ENCODE measurements at places on chromosomes 7 and 10.
A peak's percentile ranks its signal among the peaks of the same experiment; 100 is the strongest.

- DNase-seq, result no peak
Measured at GRCh38 chr10:90180886-90181691, 479.7 kb downstream of the KIF20B start.

GRCh38 chr10:66804962-66805361 lies 120.9 kb upstream of the LRRTM3 start:
- DNase-seq, result no peak

- peak; percentile 3 for DNase-seq
Measured at GRCh38 chr7:127158659-127159058, 94.1 kb downstream of the GRM8 start.

DNA sequence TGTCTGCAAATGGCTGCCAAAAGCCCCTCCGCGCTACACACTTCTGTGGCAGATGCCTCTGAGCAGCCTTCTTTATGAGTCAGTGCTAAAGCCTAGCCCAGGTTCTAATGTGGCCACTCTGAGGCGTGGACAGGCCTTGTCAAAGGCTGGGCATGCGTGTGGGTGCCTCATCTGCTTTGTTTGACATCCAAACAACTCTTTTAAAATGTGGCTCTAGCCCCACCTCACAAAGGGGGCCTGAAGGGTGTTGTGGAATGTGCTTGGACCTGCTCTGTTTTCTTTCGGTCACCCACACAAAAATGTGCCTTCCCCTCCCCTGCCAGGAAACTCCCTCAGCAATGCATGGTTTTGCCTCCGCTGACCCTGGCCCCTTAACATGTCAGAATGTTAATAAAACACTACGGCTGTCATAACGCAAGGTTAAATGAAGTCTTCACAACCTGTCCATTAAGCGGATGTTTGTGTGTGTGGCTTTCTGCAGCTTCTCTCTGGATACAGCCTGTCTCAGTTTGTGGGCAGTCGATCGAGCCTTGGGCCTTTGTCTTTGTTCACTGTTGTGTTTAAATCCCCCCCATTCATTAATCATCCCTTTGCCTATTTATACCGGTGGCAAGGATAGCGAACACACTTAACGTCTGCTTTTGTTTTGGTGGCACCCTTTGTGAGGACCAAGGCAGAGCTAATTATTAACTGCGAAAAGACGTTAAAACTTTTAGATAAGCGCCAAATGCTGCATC lies 718.9 kb downstream of the LRMDA start:
- DNase-seq, result peak; percentile 73

DNA sequence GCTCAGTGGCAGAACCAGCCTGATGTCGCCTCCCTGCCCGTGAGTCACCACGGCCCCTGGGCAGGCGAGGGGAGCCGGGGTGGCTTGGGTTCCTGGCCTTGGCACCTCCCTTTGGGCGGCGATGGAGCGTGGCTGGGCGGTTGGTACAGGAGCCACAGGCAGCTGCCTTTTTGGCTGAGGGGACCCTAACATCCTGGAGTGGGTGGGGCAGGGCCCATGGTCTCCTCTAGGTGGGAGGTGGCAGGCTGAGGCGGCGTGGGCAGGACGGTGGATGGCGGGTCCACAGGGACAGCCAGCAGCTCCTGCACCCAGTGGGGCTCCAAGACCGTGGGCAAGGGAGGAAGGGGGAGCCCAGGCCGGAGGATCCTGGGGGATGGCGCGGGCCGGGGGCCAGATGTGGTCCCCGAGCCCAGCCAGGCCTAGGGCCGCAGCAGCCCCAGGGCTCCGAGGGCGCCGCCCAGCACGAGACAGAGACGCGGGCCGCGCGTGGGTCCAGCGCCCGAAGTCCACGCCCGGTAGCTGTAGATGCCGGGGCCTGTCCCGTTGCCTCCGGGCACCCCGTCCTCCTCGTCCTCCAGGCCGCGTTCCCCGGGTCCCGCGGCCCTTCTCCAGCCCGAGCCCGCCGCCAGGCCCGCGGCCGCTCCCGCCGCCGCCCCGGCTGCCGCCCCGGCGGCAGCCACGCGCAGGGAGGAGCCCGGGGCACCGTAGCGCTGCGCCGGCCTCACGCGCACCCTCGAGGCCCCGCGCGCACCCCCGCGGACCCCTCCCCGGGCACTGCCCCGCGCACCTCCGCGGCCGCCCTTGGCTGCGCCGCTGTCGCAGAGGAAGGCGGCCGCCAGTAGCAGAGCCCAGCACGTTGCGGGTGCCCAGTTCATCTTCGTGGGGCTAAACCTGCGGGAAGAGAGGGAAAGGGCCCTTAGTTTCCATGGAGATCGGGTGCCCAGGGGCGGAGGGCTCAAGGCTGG lies 1.3 kb downstream of the SPRN start:
- DNase-seq, result no peak

DNA sequence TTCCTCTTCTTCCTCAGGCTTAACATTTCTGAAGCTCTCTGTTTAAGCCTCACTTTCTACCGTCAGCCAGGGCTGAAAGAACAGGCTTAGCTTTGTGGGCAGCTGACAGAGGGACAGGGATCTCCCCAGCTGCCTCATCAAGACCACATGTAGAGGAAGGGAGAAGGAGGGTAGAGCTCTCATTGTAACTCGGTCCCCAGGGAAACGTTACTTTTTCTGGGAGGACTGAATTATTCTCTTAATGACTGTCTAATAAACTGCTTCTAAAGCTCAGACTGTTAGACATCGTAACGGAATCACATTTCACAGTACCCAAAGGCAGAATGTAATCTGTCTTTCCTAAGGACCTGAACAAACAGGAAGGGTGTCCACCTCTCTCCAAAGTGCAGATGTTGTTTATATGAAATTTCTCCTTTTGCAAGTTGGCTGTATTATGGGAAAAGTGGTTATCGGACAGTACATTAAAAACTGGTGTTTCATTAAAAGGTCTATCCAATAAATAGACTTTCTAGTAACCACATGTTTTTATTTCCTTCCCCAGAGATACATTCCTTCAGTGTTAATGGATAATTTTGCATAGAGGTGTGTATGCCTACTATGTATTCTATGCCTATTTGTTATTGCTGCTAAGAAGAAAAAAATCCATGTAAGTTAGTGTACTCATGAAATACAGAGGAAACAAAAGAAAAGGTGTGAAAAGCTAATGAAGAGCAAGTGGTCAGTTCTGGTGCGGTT lies 144.2 kb downstream of the CTTNBP2 start:
- DNase-seq, result no peak
